Spinal cord (tissue), 10 donors: ENCODE measurements at places on chromosomes 1 and 21. TPM values are rescaled to one million over a fixed set of nuclear protein-coding genes. Genes with fewer than 3 reads are reported as not detected.

RGS5 gene
- total RNA-seq, result 34.5 TPM

FAM72D gene
- total RNA-seq, result 1.6 TPM

VWA1 gene
- total RNA-seq, result 34.5 TPM

NTNG1 gene
- 19.8 TPM for total RNA-seq

BACE2 gene
- 33.5 TPM for total RNA-seq

LAPTM5 gene
- total RNA-seq, result 39.3 TPM

SERPINC1 gene
- 0.99 TPM for total RNA-seq

LCE1C gene
- not detected for total RNA-seq

NFIA gene
- 74.4 TPM for total RNA-seq

C1orf146 gene
- total RNA-seq, result not detected

GJA4 gene
- total RNA-seq, result 23.6 TPM

SMAP2 gene
- total RNA-seq, result 43.9 TPM

OR2T11 gene
- total RNA-seq, result not detected

MYCL gene
- 6.1 TPM for total RNA-seq

BNIPL gene
- total RNA-seq, result 0.20 TPM

LRRC3 gene
- 2.4 TPM for total RNA-seq
